ENCODE measurements at places on chromosomes 12 and 14. TPM values are rescaled to one million over a fixed set of nuclear protein-coding genes. Genes with fewer than 3 reads are reported as not detected.

Gene IFT43
- total RNA-seq, result 22.8 TPM

Gene GALNT9
- total RNA-seq, result not detected

Gene KRT71
- not detected for total RNA-seq

Gene KRT78
- total RNA-seq, result not detected

Gene BHLHE41
- total RNA-seq, result 4.0 TPM

Gene ERP27
- total RNA-seq, result 0.46 TPM

Gene TEX52
- total RNA-seq, result not detected

Gene SLC25A21
- 1.2 TPM for total RNA-seq

Gene KCNK13
- total RNA-seq, result 0.10 TPM

Gene RHOJ
- 266 TPM for total RNA-seq

Gene SLC25A47
- not detected for total RNA-seq

Gene GLI1
- total RNA-seq, result 0.77 TPM

Gene RFLNA
- 13.3 TPM for total RNA-seq

Gene TRPV4
- total RNA-seq, result 7.0 TPM
